Body of pancreas (tissue), 4 donors: ENCODE measurements at places on chromosomes 4 and X.

DNA sequence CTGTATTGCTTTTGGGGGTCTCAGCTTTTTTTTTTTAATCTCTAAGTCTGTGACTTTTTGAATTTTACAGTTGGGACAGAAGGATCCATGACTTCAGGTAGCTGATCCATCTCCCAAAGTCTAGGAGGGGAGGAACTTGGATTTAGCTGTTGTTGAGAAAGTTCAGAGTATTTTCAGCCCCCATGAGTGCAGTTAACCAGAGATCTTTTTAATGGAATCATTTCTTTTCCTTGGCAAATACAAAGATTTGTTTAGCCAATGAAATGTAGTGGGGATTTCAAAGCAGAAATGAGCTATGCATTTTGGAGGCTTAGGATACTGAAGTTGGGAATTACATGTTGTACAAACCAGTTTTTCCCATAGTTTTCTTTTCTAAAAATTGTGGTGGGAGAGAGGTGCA, 18.1 kb downstream of the FNIP2 start:
- H3K27me3 ChIP-seq, result no peaks in the 10 kb centered on the region
- no peaks in the 10 kb centered on the region for H3K36me3 ChIP-seq
- no peak overlapping the region for H3K4me3 ChIP-seq
- peak overlapping the region; percentile 52 for H3K27ac ChIP-seq
- no peak for DNase-seq

DNA sequence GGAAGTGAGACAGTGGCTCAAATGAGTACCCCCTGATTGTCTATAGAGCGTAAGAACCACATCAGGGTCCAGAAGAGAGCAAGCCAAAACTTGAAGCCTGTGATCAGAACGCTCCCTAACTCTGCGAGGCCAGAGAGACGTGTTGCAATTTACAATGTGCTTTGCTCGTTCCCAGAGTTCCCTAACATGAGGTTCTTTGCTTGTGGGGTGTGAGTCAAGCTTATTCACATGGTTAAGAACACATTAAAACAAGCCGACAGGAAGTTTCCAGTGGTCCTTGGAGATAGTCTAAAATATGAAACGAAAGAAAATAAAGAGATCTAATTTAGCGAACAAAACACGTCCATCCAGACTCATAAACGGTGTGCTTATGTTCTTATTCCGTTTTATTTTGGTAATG, 702.3 kb downstream of the TRIML1 start:
- H3K36me3 ChIP-seq, result no peaks in the 10 kb centered on the region
- no peaks in the 10 kb centered on the region for H3K27me3 ChIP-seq
- H3K4me3 ChIP-seq, result no peak overlapping the region
- no peak overlapping the region for H3K27ac ChIP-seq
- no peak for DNase-seq
- H3K4me1 ChIP-seq, result no peaks in the 10 kb centered on the region

GRCh38 chrX:103889216-103889615, 57.2 kb upstream of the RAB9B start:
- H3K27ac ChIP-seq, result no peak overlapping the region
- no peaks in the 10 kb centered on the region for H3K4me1 ChIP-seq
- DNase-seq, result no peak
- H3K36me3 ChIP-seq, result no peaks in the 10 kb centered on the region
- H3K27me3 ChIP-seq, result no peaks in the 10 kb centered on the region

GRCh38 chr4:14719053-14719452, 283.2 kb upstream of the CPEB2 start:
- no peak overlapping the region for H3K4me3 ChIP-seq
- no peaks in the 10 kb centered on the region for H3K4me1 ChIP-seq
- H3K27me3 ChIP-seq, result no peaks in the 10 kb centered on the region
- peak; percentile 10 for DNase-seq
- H3K27ac ChIP-seq, result no peak overlapping the region

GRCh38 chrX:29627833-29628232, 587.5 kb upstream of the MAGEB2 start:
- H3K36me3 ChIP-seq, result no peaks in the 10 kb centered on the region
- no peak for DNase-seq
- no peak overlapping the region for H3K4me3 ChIP-seq

DNA sequence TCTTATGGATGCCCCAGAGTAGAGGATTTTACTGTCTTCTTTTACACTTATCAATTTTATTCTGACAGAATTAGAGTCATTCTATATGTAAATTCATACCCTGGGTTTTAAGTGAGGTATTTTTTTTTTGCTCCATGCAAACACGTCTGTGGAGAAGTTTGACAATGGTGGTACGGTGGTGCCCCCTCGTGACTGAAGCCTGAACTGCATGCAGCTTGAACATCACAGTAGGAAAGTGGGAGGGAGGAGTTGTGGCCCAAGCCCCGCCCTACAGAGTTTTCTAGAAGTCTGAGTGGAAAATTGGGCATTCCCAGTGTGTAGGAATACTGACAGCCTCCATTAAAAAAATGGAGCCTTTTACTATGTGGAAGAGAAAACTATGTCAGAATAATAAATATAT, 73.3 kb upstream of the RAB40AL start:
- H3K27ac ChIP-seq, result no peak overlapping the region
- no peak overlapping the region for H3K4me3 ChIP-seq
- DNase-seq, result peak; percentile 81
- H3K27me3 ChIP-seq, result no peaks in the 10 kb centered on the region

DNA sequence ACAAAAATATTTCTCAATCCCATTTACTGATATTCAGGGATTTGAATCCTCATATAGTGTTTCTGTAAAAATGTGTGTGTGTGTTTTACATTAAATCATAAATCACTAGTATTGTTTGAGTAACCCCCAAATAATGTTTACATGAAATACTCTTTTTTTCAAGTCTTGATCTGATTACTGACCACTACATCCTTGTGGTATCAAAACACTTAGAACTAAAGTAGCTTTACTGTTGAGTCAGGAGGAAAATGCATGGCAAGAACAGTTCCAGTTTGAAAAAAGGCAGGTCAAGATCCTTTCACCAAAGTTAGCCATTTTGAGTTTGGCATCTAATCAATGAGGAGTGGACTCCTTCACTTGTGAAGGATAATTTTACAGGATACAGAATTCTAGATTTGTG, 3.6 kb upstream of the WDR19 start:
- peaks cover 11% of the 10 kb centered on the region for H3K4me1 ChIP-seq
- H3K4me3 ChIP-seq, result no peak overlapping the region
- H3K36me3 ChIP-seq, result no peaks in the 10 kb centered on the region
- DNase-seq, result no peak
- H3K27me3 ChIP-seq, result no peaks in the 10 kb centered on the region
- H3K27ac ChIP-seq, result no peak overlapping the region
